Naive thymus-derived CD4-positive, alpha-beta T cell (primary cell): ENCODE measurements at places on chromosomes 1 and 21. TPM values are rescaled to one million over a fixed set of nuclear protein-coding genes. Genes with fewer than 3 reads are reported as not detected.

Gene MAP3K6
- 11.4 and 16.2 TPM in 2 replicates for total RNA-seq

Gene SIKE1
- total RNA-seq = 67.1 TPM

GRCh38 chr1:6788946-6789345 is 3.7 kb downstream of the CAMTA1 start:
- DNase-seq = no peak

- no peak for DNase-seq
Observed at GRCh38 chr1:27763358-27763757, 9.7 kb upstream of the STX12 start.

- no peak for DNase-seq
Observed at GRCh38 chr1:97654876-97655585, 265.8 kb downstream of the DPYD start.

GRCh38 chr21:42956824-42957630 is 17.3 kb upstream of the PKNOX1 start:
- no peak for DNase-seq

DNA sequence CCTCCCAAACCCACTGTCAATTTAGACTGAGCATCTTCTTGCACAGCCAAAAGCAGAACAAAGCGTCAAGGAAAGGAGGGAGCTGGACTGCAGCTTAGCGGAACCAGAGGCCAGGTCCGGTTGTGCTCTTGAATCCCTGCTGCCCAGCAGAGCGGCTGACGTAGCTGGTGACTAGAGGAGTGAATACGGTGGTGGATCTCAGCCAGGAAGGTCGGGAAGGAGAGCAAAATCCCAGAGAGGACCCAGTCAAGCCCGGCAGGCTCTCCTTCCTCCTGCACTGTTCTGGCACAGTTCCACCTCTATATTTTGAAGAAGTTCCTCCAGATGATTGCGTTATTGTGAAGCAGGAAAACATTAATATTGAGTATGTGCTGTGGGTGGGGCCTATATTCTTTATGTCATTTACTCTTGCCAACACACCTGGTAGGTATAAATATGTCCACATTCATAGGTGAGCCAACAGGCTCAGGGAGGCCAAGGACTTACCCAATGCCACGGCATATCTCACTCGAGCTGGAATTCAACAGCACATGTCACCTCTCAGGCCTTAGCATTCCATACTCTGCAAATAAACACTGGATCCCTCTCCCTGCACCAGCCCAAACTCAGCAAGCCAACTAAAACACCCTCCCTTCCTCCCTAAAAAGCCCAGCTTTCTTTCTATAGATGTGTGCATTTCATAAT is 23.6 kb upstream of the ABCB10 start:
- DNase-seq = no peak

GRCh38 chr1:230172016-230172537 is 105.0 kb downstream of the GALNT2 start:
- no peak for DNase-seq

DNA sequence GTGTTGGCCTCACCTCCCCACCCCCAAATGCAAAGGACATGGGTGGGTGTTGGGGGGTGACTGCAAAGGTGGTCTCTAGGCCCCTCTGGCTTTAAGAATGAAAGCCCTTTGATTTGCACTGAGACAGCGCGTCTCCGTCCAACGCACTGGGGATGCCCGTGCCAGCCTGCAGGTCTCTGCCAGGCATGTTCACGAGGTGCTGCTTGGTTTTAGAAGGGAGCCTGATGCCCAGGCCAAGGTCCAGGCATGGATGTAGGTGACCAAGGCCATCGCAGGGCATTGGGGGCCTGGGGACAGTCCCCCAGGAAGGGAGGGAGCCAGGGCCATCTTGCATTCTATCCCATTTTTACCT is 363.6 kb upstream of the VAMP3 start:
- DNase-seq = no peak

DNA sequence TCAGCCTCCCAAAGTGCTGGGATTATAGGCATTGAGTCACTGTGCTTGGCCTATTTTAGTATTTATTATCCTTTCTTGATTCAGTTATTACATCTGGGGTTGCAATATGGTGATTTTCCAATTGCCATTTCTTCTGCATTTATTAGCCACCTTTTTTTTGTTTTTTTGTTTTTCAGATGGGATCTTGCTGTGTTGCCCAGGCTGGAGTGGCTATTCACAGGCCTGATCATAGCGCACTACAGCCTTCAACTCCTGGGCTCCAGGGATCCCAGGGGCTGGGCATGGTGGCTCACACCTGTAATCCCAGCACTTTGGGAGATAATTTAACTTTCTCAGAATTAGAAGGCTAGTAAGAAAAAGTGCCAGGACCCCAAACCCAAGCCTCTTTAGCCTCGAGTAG is 82.1 kb upstream of the PGD start:
- no peak for DNase-seq

DNA sequence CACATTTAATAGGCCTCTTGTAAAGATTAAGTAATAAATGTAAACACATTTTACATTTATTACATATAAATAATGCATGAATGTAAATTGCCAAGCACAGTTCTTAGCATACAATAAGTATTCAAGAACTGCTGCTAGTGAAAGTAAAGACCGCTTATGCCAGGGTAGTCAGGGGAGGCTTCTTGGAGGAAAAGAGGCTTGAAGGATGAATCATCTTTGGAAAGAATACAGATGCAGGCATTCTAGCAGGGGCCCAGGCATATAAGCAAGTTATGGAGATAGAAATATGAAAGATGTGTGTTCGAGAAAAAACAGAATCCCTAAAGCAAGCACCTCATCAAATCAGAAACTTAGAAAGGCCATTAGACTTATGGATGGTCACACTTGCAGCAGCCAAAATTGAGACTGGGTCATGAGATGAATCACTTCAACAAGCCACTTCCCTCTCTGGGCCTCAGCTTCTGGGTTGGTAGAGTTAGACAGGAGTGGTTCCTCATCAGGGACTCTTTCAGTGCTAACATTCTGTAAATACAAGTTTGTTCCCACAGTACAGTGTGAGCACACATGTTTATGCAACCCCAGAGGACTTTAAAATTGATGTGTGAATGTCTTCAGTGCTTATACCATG is 79.8 kb upstream of the ROR1 start:
- no peak for DNase-seq
